ENCODE measurements at places on chromosomes 6 and 20.

DNA sequence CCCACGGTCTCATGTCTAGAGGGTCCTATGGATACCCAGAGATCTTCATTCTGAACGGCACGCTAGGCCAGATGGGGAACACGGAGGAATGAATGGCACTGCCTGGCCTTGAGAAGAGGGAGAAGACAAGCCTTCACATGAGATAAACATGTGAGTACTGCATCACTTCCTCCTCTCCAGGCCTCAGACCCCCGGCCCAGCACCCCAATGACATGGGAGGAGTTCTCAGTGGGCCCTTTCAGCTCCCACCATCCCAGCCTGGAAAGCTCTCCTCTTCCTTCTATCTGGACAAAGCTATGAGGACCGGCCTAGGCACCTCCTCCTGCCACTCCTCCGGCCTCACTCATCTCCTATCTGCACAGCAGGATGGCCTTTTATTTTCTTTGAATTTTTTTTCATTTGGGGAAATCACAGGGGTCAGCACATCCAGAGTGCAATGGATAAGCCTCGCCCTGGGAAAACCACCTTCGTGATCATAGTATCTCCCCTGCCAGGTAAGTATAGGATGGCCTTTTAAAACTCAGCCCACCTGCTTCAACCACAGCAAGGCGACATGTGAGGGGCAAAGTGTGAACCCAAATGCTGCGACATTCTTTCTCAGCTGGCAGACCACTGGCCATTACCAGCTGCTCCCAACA, 39.2 kb upstream of the CDKN1A start:
- no peak for DNase-seq

GRCh38 chr20:53069132-53069531, 97.0 kb downstream of the TSHZ2 start:
- no peak for DNase-seq

DNA sequence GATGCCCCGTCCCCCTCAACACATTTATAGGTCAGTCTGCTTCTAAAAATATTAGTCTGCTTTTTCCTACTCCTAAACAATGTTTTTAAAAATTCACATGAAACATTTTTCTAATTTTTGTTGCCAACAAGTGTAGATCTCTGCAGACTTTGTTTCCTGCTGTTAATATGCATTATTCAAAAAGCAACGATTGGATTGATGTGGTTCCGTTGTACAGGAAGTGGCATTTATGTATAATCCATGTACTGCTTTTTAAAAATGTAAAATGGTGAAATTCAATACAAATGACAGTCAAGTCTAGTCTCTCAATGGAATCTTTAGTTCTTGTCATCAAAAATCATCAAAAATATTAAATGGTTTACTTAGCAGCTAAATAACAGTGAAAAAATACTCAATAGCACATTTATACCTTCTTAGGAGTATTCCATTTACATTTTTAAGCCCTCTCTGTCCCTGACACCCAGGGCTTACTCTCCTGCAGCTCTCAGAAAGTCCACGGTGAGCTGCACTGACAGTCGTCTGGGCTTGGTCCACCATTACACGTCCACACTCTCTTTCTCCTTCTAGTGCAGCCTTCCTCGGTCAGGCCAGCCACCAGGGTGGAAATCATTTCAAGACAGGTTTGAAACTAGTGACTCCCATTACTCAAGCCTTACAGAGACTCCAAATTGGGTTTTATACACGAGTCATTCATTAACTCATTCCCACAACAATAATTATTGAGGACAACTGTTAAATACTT, 211.5 kb downstream of the TMEM200A start:
- no peak for DNase-seq

DNA sequence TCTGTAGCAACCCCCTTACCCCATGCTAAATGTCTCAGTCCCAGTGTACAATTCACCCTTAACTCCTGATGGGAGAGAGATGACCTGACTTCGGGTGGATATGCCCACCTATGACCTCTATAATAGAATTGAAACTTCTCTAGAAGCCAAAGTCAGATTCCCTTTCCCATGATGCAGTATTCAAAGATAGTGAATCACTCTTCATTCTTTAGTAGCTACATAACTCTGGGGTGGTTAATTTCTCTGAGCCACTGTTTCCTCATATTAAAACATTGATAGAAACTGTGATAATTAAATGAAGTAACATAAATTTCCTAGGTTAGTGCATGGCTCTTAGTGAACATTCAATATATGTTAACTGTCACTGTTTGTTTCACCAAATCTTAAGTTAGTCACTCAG, 500.4 kb downstream of the COL12A1 start:
- peak; percentile 30 for DNase-seq

DNA sequence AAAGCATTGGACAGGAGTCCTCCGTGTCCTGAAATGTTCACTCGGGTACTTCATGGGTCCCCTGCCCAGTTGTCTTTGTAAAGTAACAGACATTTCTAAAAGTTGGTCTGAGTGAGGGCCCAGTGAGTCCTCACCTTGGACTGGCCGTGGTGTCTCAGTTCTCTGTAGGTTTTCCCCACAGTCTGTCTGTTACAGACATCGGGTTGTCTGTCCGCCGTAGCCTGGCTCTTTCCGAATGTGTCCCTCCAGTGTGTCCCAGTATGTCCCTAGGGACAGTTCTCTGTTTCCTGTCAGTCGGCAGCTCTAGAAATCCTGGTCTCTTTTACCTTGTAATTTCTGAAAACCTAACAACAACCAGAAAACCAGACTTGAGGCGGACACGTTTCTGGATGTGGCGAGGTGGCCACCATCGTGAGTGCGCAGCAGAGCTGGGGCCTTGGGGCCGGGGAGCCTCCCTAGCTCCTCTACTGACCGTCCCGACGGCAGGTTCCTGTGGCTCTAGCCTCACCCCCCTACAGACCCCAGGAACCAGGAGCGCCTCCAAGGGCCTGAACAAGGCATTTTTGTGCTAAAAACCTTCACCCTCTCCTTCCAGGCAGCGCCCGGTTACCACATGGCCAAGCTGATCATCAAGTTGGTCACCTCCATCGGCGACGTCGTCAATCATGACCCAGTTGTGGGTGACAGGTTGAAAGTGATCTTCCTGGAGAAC, 42.2 kb downstream of the PYGB start:
- no peak for DNase-seq
